ENCODE measurements at places on chromosomes 5 and 9.
A peak's percentile ranks its signal among the peaks of the same experiment; 100 is the strongest.

DNA sequence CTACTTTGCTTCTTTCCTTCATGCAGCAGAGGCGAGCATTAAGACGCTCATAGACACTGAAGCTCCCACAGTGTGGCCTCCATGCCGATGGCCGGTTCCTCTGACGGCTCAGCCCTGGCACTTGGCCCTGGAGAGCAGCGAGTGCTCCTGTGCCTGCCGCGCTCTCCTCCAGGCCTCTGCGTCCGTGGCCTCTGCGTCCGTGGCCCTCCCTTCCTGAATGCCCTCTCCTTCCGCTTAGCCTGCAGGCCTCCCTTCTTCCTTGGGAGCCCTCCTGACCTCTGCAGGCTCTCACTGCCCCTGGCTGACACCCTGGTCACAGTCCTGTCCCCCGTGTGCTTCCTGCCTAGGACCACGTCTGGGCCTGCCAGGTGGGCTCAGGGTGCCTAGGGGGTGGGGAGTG is 92.8 kb downstream of the ZNF354C start:
- DNase-seq: no peak

DNA sequence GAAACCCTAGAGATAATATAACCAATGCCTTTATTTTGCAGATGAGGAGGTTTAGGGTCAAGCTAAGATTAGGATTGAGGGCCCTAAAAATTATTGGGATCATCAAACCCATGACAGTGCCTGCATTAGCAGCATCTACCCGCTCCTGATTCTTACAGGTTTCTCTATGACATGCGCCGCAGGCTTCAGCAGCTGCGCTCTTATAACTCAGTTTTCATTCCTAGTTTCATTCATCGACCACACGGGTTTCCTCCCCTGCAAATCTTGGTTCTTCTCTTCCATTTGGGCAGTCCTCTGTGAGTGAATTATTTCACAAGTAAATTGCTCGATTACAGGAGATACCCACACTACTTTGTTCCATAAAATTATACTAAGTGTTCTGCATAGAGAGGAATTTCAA is 137.2 kb downstream of the SLC24A2 start:
- DNase-seq: no peak

DNA sequence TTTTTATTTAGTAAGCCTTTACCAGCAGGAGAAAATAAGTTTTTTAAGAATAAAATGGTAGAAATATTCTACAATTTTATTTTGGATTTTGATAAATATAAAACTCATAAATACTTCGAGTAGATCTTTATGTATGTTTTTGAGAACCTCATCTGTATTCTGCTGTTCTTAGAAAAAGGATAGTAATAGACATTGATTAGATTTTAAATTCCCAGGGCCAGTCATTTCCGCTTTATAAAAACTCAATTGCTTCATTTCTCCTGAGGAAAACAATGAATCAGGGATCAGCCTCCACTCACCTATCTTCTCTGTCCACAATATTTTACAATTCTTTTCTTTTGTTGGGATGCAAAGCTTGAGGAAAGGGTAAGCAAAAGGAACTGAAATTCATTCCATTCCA is 1983.5 kb upstream of the C9orf72 start:
- no peak for DNase-seq

- DNase-seq: no peak
Measured at GRCh38 chr5:151063142-151063989, 17.5 kb downstream of the TNIP1 start.

- DNase-seq: no peak
Measured at GRCh38 chr9:99478469-99479027, 256.5 kb downstream of the SEC61B start.

- DNase-seq: no peak
Measured at GRCh38 chr5:8721536-8721935, 824.3 kb downstream of the SEMA5A start.

DNA sequence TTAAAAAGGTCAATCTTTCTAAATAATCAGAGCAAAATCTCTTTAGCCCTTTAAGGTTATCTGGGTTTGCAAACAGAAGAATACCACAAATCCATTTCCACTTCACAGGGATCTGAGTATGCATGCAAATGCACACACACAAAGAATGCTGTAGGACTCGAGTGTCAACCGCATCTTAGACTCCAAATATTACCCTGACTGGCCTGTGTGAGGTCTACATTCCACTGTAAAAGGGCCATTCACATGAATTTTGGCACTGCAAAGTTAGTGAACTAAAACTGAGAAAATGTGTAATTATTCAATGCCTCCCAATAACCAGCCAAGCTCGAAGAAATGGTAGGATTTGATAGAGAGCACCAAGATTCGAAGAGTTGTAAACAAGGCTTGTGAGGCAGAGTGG is 199.9 kb downstream of the AGTPBP1 start:
- DNase-seq: peak; percentile 32

GRCh38 chr9:138045541-138046490 is 168.2 kb downstream of the CACNA1B start:
- no peak for DNase-seq

DNA sequence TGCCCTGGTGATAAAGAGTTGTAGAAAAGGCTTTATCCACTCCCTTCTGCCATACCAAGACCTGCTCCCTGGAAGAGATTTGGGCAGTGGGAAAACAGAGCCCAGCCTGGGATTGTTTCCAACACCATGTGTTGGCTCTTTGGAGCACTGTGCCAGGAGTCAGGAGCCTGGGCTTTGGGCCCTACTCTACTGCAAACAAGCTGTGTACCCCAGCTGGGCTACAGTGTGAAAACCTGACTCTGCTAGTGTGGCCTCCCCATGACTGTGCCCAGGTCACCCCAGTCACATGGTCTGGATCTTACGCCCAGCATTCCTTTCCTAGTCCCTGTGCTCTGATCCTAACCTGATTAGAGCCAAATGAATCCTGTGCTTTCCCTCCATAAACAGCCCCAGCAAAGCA is 39.3 kb upstream of the SHB start:
- no peak for DNase-seq

DNA sequence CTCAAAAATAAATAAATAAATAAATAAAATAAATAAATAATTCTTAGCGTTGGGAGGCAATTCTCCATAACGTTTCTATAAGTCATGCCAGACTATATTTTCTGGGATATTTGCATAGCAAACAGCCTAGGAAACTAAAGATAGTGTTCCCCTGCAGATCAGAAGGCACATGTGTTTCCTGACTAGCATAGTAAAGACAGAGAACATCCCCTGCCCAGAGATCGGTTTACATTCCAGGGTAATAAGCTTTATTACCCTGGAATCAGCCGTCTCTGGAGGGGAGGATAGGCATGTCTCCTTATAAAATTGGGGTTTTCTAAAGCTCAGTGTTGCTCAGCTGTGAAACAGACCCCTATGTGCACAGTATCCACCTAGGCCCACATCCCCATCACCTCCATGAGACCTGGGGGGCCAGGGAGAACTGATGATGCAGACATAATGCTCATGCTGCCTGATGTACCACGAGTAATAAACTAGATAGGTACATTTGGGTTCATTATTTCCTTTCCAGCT is 36.9 kb upstream of the IFNK start:
- DNase-seq: no peak

DNA sequence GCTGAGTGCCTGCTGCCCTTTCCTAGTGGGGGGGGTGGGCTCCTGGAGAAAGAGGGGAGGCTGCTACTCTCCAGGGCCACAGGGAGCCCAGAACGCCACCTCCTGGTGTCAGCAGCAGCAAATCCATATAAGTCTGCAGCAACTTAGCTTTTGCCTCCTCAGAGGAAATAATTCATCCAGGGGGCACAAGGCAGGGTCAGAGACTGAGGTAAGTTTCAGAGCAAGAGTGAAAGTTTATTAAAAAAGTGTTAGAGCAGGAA is 4.0 kb upstream of the CLPTM1L start:
- DNase-seq: no peak

DNA sequence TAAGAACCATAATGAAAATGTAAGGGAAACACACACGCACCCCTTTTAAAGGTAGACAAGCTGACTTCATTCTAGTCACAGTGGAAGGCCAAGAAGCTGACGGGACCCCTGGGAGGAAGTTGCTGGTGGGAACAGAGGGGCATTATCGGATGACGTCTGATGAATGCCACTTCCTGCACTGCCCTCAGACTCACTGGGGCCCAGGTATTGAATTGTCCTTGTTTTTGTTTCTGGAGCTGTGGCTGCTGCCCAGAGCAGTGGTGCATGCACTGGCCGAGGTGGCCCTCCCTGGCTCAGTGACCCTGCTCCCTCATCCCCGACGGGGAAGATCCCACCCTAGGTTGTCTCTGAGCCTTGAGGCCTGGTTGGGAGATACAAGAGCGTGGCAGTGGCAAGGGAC is 15.3 kb upstream of the RPL26L1 start:
- no peak for DNase-seq

GRCh38 chr9:132880324-132880661 is 1.6 kb downstream of the SPACA9 start:
- no peak for DNase-seq

DNA sequence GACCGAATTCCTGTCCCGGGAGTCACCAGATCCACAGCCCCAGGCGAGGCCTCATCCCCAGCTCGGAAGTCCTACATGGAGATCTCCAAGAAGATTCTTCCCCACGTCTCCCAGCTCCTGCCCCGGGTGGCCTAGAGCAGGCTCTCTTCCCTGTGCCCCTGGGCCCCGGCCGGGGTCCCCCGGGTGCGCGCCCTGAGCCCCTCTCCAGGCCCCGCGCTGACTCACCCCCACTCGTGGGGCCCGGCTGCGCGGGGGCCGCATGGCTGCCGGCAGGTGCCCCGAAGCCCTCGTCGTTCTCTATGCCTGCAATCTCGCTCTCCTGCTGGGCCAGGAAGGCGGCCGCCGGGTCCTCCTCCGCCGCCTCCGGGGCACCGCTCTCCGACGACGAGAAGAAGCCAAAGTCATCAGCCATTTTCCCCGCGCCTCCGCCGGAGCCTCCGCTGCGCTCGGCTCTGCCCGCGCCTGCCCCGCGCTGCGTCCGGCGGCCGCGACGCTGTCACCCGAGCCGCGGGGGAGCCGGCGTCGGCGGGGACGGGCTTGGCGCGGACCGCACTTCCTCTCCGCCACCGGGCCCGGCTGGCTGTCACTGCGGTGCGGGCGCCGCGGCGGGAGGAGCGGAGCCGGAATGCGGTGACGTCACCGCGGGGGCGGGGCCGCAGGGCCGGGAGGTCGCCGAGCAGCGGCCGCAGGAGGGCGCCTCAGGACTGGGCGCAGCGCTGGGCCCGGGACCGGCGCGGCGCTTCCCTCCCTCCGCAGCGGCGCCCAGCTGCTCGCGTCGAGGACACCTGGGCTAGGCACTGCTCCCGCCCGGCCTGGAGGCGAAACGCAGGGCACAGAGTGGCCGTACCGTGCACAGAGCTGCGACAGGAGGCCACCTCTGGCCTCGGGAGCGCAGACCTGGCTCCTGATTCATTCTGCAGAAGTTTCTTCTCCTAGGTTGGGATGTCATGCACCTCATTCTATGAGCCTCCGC is at the start of gene CLTB:
Gene CLTB, minus strand, starts transcription at position 588 of the 973 bp plus-strand sequence. Its CDS starts 176 bp downstream, at position 412.
- DNase-seq: peak; percentile 93

GRCh38 chr5:180371949-180372348 is 18.8 kb upstream of the GFPT2 start:
- no peak for DNase-seq

DNA sequence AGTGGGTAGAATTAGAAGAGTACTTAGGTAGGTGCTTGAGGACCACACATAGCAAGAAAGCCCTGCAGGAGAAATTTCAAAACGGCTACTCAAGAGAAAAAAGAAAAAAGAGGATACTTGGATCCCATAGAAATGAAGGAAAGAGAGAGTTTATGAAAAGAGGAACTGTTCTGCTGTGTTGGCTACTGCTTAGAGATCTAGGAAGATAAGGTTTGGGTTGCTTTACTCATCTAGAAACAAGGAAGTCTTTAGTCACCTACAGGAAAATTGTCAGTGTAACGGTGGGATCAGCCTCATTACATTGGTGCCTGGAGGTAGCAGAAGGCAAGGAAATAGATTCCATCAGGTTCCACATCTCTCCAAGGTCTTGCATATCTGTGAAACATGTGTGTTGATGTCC is 14.8 kb upstream of the C5orf46 start:
- DNase-seq: no peak

DNA sequence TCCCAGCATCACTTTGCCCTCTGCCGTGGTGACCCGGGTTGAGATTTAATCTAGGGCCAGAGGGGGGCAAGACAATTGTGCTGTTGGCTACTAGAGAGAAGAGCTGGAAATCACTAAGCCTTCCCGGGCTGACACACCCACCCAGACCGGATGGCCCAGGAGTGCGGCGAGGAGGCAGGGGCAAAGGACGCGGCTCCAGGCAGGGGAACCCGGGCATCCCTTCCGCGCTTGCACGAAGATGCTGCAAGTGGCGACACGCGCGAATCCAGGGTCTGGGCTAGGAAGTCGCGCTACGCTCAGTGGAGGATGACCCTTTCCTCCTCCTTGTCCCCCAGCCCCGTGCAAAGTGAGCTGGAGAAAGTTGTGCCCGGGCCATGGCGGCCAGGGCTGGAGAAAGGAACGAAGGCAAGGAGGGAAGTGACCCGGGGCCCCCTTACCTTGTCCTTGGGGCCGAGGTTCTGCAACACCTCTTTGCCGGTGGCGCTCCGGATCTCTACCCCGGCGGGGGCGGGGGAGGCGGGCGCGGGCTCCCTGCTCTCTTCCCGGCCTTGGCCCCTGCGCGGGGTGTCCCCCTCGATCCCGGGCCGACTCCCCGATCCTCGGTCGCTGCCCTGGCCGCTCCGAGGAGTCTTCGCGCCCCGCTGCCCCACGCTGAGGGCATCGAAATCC is 693 bp downstream of the DPYSL3 start:
- no peak for DNase-seq

- no peak for DNase-seq
Measured at GRCh38 chr5:152113401-152113800, 188.8 kb upstream of the GLRA1 start.

GRCh38 chr9:116154334-116154975 is 864 bp downstream of the PAPPA start:
- no peak for DNase-seq
